ENCODE measurements at places on chromosomes 12 and 14.

DNA sequence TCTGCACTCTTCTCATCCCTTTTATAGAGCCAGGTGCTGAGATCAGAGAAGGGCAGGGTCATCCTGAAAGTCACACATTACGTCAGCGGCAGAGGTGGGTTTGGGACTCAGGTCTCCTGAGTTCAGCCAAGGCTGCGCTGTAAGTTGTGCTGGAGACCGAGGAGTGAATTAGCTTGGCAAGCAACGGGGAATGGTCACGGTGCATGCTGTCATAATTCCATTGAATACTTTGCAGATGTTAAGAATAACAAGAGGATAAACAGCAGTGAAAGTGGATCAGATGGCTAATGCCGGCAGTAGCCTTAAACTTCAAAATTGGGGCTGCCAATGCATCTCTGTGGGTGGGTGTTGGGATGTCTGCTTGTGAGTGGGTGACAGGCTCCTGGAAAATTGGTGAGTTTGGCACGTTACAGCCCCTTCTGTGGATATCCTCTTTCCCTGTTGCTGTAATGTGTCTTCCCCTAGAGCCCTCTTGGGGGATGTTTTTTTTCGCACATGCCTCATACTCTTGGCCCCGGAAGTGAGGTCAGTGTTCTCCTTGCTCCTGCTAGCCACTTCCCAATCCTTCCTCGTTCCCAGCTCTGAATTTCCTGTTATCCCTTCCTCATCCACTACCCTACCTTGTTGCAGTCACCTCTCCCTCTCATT lies 287.1 kb upstream of the SRRM4 start:
- no peak for DNase-seq

- DNase-seq = no peak
These were observed 13.6 kb upstream of the MYBPC1 start for GRCh38 chr12:101581190-101581589.

DNA sequence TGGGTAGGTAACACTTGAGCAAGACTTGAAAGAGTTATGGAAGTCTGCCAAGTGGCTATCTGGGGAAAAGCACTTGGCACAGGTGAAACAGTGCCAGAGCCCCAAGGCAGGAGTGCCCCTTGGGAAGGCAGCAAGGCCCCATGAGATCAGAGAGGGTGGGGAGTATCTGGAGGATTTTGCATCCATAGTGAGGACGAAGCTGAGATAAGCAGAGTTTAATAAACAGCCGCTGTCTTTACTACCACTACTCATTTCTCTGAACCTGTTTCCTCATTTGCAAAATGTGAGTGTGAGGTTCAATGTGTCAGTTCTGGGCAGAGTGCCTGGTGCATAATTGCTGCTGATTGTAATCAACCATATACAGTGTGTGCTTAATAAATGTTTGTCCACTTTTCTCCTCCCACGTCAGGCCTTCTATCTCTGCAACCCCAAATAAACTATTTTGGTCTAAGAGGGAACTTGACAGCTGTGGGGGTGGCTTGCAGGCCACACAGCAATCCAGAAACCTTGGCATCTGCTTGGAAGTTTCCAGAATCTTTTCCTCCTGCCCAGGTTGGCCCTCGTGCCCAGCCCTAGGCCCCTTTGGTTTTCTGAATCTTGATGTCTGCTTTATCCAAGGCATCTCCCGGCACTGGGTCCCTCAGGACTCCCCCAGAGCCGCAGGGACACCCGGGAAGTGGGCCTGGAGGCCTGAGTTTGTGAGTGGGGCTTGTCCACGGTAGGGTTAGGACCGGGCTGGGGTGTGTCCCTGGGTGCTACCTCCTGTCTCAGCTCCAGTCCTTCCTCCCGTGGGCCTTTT lies 4.5 kb downstream of the ABCB9 start:
- no peak for DNase-seq

- no peak for DNase-seq
These were observed 42.6 kb downstream of the LIMA1 start for GRCh38 chr12:50240792-50241114.

- no peak for DNase-seq
These were observed 1.0 kb downstream of the AHNAK2 start for GRCh38 chr14:104977008-104977680.

DNA sequence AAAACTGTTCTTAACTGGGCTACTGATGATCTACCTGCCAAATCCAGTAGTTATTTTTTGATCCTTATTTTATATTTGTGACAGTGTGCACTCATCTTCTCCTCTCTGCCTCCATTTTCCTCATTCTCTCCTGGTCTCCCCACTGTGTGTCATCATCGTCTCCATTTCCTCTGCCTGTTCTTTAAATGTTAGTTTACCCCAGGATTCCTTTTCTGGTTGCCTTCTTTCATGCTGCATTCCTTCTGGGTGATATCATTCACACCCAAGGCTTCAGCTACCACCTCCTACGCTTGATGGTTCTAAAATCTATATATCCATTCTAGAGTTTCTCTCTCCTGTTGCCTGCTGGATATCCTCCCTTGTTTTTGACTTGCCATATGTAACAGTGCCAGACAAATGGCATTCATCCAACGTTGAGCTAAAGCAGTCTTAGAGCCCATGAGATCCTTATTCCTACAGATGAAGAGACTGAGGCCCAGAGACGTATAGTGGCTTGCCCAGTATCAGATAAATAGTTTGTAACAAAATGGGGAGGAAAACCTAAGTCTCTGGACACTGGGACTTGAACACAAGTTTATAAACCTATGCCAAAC lies 109.5 kb downstream of the DIP2B start:
- no peak for DNase-seq

DNA sequence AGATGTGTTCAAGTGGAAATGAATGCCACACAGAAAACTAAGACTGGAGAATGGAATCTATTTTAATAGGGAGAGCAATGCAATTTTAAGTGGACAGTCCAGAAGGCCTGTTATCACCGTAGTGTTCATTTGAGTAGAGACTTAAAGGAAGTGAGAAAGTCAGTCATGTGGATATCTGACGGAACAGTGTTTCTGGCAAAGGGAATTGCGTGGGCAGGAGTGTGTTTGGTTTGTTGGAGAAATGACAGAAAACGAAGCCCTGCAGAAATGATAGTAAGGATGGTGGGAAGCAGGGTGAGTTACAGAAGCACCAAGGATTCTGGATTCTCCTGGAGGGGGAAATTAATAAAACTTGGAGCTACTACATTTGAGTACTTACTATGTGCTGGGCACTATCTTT lies 776.6 kb downstream of the MED13L start:
- DNase-seq = no peak

DNA sequence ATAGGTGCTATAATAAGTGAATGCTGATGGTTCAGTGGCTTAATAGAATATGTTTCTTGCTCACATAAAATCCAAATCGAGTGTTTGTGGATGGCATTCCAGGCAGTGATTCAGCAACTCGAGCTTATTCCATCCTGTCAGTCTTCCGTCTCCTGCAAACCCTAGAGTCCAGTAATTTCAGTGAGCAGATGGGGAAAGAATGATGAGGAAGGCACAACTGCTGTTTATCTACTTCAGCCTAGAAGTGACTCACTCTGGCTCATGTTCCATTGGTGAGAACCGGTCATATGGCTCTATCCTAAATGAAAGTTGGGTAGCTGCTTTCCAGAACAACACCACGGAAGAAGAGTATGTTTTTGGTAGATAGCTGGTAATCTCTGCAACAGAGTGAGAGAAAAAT lies 421.8 kb upstream of the PDE3A start:
- DNase-seq = no peak

DNA sequence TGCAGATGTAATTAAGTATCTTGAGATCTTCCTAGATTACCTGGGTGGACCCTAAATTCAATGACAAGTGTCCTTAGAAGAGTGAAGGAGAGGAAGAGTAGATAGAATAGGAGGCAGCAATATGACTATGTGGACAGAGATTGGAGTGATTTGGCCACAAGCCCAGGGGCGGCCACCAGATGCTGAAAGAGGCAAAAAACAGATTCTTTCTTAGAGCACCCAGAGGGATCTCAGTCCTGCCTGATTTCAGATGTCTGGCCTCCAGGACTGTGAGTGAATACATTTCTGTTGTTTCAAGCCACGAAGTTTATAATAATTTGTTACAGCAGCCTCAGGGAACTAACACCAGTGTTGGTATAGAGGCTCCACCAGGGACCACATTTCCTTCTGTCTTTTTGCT lies 67.3 kb downstream of the DACT1 start:
- no peak for DNase-seq

GRCh38 chr12:14422516-14423230 lies 57.2 kb downstream of the ATF7IP start:
- no peak for DNase-seq

DNA sequence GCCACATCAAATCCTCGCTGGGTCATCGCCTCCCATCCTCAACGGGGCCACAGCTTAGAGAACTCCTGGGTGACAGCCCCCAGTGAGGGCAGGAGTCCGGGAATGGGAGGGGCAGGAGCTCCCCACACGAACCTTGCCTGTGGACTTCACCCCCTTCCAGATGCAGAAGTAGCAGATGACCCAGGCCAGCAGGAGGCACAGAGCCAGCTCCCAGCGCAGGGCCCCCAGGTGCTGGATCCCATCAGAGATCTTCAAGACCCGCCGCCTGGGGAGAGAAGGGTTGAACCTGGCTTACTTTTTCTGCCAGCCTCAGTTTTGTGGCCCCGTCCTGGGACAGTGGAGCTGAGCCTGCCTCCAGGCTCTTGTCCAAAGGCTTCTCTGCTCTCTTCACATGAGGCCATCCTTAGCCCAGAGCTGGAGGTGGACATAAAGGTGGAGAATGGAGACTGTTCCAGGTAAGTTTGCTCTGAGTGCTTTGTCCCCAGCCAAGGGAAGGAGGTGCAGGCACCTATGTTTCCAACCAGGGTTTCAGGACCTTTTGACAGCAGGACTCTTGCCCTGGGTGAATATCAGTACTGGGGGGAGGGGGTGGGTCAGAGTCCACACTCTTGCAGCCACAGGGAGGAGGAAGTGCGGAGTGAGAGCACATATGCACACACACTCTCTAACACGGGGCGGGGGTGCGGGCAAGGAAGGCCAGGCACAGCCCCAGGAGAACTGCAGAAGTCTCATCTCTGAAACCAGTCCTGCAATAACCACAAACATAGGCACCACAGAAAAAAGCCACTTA lies 23.3 kb upstream of the SLC6A12 start:
- no peak for DNase-seq

DNA sequence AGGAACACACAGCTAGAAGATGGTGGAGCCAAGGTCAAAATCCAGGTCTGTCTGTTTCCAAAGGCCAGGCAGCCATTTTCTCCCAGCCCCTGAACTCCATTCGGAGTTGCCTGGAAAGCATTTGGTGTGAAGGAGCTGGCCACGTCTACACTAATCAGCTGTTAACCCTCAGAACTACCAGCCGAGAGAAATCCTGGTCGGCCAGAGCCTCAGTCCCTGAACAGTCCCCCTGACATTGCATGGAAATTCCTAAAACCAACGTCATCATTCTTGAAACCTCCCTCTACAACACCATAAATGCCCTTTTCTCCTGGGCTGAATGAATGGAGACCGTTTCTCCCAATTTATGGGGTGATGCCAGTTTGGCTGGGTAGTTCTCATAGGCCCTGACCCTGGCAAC lies 245.6 kb downstream of the SLC41A2 start:
- DNase-seq = no peak

- DNase-seq = no peak
These were observed 11.4 kb upstream of the KRT74 start for GRCh38 chr12:52585066-52585465.

DNA sequence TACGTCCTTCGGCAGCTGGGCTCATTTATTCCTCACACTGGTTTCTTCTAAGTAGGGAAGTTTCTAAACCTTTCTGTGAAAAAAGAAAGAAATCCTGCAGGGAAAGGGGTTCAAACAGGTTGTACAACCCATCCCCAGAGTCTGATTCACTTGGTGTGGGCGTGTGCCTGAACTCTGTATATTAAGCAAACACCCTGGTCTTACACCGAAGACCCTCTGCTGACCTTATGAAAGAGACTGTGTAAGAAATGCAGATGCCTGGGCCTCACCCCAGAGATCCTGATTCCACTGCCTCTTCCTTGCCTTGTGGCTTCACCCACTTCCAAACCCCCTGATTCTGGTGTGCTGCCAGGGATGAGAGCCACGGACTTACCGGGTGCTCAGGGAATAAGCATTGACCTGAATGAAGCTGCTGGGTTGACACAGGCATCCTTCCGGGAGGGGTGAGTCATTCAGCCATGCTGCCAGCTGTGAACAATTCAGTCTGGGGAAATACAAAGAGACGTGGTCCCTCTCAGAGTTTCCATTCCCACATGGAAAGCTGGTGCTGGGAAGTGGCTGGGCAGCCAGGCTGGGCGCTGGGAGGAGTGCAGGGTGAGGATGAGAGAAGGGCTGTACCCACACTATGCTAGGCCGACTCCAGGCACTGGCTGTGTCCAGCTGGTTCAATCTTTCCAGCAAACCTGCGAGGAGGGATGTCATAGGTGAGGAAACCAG lies 26.5 kb upstream of the ACTN1 start:
- no peak for DNase-seq

DNA sequence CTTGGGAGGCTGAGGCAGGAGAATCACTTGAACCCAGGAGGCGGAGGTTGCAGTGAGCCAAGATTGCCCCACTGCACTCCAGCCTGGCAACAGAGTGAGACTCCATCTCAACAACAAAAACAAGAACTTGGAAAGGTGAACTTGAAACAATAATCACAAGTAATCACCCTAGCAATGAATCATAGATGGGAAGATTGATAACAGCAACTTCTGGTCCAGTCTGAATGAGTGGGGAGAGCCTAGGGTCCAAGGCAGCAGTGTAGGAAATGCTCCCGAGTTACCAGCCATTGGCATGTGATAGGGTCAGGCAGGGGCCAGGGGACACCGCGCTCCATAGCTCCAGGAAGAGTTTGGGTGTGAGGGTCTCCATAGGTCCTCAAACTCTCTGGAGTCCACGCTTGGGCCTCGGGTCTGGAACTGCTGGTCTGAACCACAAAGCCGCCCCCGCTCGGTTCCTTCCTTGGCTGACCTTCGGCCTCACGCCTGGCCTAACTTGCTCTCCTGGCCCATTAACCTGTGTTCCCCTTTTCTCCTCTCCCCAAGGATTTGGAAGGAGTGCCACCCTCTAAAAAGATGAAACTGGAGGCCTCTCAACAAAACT lies 19.9 kb upstream of the MLXIP start:
- DNase-seq = no peak

DNA sequence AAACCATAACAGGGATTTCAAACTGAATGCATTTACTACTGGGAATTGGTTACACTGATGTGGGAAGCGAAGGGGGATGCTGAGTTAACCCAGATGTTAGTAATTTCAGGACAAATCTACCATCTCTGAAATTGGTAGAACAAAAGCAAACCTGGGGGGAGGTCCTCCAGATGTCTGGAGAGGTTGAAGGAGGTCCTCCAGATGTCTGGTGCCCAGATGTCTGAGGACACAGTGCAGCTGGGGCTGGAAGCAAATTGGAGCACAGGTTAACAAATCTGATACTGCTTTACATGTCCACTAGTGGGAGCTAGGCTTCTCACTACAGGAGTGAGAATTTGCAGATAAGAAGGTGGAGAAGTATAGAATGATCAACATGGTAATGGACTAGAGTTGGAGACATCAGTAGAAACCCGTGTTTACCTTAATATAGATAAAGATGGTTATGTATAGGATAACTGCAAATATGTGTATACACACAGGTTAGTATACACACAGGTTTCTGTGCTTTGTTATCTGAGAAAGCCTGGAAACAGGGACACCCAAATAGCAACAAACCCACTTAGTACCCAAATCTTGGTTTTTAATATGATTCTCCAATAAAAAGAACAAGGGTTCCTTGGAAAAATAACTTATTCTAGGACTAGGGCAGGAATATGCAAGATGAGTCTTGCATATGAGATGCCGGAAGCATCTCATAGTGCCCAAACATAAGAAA lies 162.5 kb downstream of the C12orf50 start:
- DNase-seq = no peak

GRCh38 chr14:36988989-36989388 lies 183.4 kb downstream of the SLC25A21 start:
- DNase-seq = no peak

GRCh38 chr12:8909752-8910151 lies 4.6 kb upstream of the PHC1 start:
- DNase-seq = no peak

- DNase-seq = no peak
These were observed 413 bp downstream of the RARG start for GRCh38 chr12:53231671-53231920.
